DMS79 (cell line): ENCODE measurements at places on chromosomes 5 and 9.

GRCh38 chr9:131744171-131744719 is 4.4 kb upstream of the RAPGEF1 start:
- no peak for DNase-seq

- no peak for DNase-seq
Observed at GRCh38 chr9:70080481-70081119, 37.0 kb downstream of the MAMDC2 start.

DNA sequence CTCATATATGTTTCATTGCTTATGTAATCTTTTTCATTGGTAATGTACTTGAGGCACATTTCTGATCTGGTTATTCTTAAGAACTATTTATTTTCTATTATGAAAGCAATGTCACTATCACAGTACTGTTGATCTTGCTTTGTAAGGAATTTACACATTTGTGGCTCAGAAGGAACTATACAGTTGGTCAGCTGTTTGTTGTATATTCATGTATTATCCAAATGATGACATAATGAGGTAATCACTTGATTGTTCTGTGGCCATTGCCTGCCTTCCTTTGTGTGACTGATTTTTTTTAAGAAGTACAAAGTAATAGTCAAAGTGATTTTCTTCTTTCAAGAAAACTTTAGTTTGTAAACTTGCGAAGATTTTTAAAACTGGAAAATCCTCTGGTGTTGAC is 399.9 kb downstream of the TMEM161B start:
- no peak for DNase-seq

- DNase-seq, result no peak
Observed at GRCh38 chr5:5572976-5573797, 150.7 kb downstream of the ICE1 start.

DNA sequence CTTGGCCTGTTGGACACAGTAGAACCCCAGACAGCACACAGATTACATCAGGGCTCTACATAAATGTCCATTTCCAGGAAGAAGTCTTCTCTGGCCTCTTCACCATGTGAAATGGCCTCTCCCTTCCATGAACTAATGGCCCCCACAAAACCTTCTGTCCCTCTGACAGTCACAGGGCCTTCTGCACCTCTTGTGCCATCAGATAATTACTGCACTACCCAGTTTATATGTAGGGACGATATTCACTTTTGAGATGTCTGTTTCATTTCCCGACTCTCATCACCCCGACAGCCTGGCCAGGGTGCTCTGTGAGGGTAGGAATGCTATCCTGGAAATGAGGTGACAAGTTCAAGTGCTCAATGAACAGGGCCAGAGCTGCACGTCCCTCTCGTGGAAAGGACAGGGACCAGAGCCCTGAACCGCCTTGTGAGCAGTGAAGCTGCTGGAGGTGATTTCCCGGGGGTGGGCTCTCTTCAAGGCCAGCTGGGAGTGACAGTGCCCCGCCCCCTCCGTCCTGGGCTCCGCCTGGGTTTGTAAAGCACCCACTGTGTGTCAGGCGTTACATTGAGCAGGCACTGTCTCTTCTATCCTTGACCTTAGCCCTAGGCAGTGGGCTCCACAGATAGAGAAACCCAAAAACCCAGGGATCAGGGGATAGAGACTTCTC is 3.0 kb upstream of the FAM78A start:
- DNase-seq, result no peak

DNA sequence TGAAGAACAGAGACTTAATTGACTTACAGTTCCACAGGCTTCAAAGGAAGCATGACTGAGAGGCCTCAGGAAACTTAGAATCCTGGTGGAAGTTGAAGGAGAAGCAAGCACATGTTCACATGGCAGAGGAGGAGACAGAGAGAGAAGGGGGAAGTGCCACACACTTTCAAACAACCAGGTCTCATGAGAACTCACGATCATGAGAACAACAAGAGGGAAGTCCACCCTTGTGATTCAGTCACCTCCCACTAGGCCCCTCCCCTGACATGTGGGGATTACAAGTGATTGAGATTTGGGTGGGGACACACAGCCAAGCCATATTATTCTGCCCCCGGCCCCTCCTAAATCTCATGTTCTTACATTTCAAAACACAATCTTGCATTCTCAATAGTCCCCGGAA is 19.5 kb downstream of the NR3C1 start:
- DNase-seq, result no peak

DNA sequence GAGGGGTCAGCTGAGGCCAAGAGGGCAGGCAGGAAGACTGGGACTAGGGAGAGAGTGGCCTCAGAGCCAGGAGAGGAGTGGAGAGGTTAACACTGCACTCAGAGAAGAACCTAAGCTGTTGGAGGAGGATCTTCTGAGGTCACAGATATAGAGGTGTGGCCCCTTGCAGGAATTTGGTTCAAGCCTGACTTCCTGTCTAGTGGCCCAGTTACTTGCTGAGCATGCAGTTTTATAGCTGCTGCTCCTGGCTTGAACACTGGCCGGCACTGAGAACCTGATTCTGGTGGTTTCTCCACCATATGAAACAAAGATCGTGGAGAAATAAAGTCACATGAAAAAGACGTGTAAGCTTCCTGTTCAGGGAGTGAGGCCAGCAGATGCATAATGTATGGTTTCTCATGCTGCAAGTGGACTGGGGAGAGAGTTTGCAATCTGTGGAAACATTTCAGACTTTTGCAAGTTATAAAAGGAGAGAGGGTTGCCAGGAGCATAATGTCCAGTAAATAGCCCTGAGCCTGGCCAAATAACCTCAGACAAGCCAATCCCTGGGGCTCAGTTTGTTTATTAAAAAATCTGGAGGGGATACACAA is 82.6 kb downstream of the GALNT10 start:
- no peak for DNase-seq

DNA sequence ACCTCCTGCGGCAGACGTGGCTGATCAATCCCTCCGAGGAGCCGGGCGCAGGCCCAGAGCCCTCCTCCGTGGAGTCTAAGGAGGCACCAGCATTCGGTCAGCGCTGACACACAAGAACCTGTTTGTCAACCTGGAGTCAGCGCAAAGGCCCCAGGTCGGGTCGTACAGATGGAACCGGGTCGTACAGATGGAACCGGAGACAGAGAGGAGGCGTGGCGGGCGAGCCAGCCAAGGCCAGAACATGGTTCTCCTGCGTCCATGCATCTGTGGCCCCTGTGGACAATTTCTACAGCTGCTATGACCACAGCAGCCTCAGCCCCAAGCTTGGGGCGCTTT is 125.1 kb upstream of the SARDH start:
- DNase-seq, result no peak

DNA sequence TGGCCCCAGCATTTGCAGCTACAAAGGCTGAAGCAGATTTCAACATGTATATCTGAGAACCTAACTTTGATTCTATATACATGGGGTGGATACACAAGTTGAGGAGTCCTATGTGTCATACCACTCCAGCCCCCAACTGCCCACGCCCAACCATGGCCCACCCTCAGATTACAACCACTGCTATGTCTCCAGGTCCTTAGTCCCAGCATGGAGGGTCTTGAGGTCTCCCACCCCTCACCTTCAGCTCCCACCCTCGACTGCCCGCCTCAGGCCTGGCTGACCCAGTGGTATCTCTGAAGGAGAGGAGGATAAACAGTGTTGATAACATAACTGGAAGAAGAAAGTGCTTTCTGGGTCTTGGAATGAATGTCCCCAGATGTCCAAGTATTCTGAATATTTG is 8.2 kb downstream of the SOWAHA start:
- no peak for DNase-seq

DNA sequence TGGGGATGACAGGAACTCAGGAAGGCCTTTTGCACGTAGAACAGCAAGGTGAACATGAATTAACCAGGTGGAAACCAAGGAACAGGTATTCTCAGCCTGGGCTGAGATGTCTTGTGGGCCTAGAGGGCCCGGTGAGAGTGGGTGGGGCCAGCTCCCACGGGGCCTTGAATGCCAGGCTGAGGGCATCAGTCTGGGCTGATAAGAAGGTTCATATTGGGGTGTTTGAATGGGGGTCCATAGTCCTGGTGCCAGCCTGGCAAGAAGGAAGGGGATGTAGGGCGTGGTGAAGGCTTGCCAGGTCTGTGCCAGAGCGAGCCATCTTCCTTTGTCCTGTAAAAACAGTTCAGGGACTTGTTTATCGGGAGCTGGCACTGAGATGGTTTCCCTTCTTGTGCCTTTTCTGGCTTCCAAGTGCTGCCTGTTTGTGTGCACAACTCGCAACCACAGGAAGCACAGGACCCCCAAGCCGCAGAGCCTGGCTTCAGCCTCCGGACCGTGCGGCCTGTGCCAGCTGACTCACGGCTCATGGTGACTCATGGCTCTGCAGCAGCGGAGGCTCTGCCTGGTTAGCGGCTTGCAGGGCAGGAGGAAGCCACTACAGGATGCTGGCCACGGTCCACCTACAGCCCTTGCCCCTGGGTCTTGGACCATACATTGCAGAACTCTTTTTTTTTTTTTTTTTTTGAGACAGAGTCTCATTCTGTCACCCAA is 2.4 kb downstream of the CARD19 start:
- DNase-seq, result no peak

- DNase-seq, result no peak
Observed at GRCh38 chr5:133340002-133340755, 272.2 kb downstream of the FSTL4 start.

- DNase-seq, result no peak
Observed at GRCh38 chr9:92525306-92525705, 10.5 kb downstream of the ECM2 start.

DNA sequence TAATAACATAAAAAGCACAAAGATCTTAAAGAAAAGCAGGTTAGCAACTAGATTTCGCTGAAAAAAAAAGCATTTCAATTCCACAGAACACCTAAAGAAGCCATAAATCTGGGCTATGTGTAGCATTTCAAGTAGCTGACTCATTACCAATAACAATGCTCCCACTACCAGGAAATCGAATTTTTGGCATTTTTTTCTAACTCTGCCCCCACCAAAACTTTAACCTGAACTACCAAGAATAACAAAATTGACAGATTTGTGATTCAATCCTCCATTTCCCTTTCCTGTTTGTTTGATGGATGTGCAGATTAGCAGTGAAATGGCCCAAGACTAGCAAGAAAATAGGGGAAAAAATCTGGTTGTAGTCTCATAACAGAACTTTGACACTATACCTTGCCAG is 180.2 kb downstream of the RASEF start:
- DNase-seq, result no peak

DNA sequence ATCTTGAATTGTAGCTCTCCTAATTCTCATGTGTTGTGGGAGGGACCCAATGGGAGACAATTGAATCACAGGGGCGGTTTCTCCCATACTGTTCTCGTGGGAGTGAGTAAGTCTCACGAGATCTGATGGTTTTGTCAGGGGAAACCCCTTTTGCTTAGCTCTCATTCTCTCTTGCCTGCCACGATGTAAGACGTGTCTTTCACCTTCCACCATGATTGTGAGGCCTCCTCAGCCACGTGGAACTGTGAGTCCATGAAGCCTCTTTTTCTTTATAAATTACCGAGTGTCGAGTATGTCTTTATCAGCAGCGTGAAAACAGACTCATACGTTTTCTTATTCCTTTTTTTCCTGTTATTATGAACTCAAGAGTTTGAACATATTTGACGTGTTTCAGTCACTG is 39.1 kb downstream of the RETREG1 start:
- DNase-seq, result no peak

- no peak for DNase-seq
Observed at GRCh38 chr5:60522292-60522905, 177.6 kb downstream of the DEPDC1B start.

GRCh38 chr9:94613003-94613402 is 19.4 kb upstream of the FBP2 start:
- DNase-seq, result no peak

GRCh38 chr9:94879230-94879629 is 152.7 kb downstream of the AOPEP start:
- no peak for DNase-seq

DNA sequence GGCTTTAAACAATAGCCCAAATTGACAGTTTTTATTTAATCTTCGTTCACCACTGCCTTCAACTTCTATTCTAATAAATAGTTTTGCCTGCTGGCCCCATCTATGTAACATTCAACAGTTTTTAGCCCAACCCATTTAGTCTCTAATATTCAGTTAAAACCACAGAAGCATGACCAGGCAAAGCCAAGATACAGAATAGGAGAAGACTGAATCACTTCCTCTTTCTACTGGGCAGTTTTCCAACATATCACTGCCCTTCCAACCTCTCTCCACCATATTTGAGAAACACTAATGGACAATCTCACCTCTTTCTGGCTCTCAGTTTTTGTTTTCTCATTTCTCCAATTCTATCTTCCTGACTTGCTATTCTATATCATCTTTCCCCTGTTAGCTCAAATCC is 352.9 kb downstream of the DNAH5 start:
- DNase-seq, result no peak
